ENCODE measurements at places on chromosomes 5 and 9. TPM values are rescaled to one million over a fixed set of nuclear protein-coding genes. Genes with fewer than 3 reads are reported as not detected.

Gene DUSP1
- 10.6 TPM for total RNA-seq

Gene GLDC
- total RNA-seq = 9.9 TPM

Gene COX7C
- 681 TPM for total RNA-seq

Gene FNIP1
- 15.9 TPM for total RNA-seq

GRCh38 chr9:127358023-127358535, 38.9 kb upstream of the SLC2A8 start:
- no peak overlapping the region for H3K4me3 ChIP-seq
- no peaks in the 10 kb centered on the region for H3K36me3 ChIP-seq
- DNase-seq = no peak
- no peak overlapping the region for H3K27ac ChIP-seq
- H3K27me3 ChIP-seq = peaks cover 10% of the 10 kb centered on the region

GRCh38 chr9:91693226-91693625, 256.8 kb downstream of the ROR2 start:
- H3K36me3 ChIP-seq = no peaks in the 10 kb centered on the region
- no peak overlapping the region for H3K4me3 ChIP-seq
- H3K27me3 ChIP-seq = peaks cover 3% of the 10 kb centered on the region
- H3K4me1 ChIP-seq = peaks cover 3% of the 10 kb centered on the region
- no peak for DNase-seq

GRCh38 chr9:134712243-134712642, 70.6 kb downstream of the COL5A1 start:
- H3K36me3 ChIP-seq = no peaks in the 10 kb centered on the region
- H3K4me3 ChIP-seq = no peak overlapping the region
- no peaks in the 10 kb centered on the region for H3K4me1 ChIP-seq
- H3K27me3 ChIP-seq = no peaks in the 10 kb centered on the region

DNA sequence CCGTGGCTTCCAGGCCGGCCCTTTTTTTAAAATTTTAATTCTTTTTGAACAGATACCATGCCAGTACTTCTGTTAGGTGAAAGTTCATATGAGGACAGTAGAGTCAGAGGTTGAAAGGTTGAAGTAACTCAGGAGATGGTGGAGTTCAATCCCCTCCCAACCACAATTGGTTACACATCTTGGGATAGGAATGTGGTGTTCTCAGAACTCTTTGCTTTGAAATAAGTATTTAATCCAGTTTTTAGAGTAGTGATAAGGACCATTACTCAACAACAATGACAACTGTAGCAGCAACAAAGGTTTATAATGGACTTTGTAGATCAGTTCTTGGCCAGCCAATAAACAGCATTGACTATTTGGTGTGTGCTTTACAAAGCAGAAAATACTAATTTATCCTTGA, 116.0 kb downstream of the ARHGAP26 start:
- no peak overlapping the region for H3K27ac ChIP-seq
- no peaks in the 10 kb centered on the region for H3K4me1 ChIP-seq
- no peak for DNase-seq
- H3K4me3 ChIP-seq = no peak overlapping the region

DNA sequence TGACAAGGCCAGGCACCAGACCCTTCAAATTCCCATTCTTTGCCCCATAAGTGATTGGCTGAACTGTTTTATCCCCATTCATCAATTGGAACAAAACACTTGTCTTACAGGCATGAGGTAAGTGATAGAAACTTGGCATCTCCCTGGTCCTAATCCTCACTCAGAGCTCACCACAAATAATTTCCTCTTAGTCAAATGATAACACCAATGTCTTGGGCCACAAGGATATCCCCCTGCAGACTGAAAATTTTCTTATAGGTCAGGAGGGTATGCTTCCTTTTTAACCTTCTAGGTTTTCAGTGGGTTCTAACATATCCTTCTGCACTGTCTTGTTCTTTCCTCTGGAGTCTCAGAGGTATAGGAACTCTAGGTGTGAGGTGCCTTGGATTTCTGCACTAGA, 14.5 kb downstream of the TNFSF15 start:
- no peaks in the 10 kb centered on the region for H3K4me1 ChIP-seq
- DNase-seq = no peak
- no peaks in the 10 kb centered on the region for H3K36me3 ChIP-seq

Measured in activated CD4-positive, alpha-beta memory T cell treated with anti-CD3 and anti-CD28 coated beads for 36 hours (primary cell).